ENCODE measurements at places on chromosomes 6 and 20.

DNA sequence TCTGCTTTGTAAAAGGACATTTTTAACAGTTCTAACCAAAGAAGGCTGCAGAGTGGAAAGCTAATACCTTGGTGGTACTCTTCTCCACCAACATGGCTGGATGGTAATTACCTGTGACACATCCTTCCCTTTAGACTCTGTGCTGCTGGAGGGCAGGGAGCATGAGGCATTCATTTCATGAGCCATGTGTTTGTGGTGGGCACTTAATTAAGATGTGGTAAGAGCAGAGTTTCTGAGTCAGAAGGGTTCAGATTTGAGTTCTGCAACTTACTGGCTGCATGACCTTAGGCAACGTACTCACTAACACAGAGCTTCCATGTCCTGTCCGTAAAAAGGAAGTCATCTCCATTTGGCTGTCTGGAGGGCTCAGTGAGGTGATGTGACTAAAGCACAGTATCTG lies 9.1 kb upstream of the ZNF133 start:
- no peak for DNase-seq

- DNase-seq: no peak
Measured at GRCh38 chr6:14149739-14150130, 32.2 kb downstream of the CD83 start.

- no peak for DNase-seq
Measured at GRCh38 chr6:125951323-125951722, 5.2 kb upstream of the HINT3 start.

DNA sequence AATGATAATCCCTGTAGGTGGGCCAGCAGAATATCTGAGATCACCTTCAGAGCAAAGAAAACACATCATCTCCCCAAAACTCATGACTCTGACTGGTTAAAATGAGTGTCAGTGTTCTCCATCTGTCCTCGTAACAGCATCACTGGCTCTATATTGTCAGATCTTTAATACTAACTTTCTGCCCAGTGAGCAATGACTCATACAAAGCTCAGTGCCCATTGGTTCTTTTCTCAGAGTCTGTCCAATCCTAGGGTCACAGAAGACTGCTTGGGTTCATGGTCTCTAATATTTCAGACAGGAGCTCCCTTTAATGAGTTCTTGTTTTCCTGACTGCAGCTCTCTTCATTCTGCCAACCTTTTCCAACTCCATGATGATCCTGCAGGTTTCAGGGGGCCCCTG lies 36.4 kb downstream of the HLA-DPB1 start:
- DNase-seq: no peak

GRCh38 chr6:75619230-75619899 lies 17.7 kb downstream of the SENP6 start:
- DNase-seq: no peak

GRCh38 chr20:37995856-37996605 lies 37.2 kb downstream of the TTI1 start:
- no peak for DNase-seq

DNA sequence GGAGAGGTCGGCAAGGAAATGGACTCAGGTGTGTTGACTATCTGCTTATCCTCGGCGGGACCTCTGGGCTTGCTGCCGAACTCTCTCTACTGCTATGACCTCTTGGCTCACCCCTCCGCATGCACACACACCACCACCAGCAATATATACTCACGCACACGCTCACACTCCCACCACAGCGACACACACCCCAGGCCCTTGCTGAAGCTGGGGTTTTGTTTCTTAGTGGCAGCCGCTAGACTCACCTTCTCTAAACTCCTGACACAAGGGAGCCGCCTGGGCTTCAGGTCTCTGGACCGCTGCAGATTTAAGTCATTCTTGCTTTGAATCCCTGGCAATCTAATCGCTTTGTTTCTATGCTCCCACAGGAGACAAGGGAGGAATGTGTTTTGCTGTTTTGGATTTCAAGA lies 59.4 kb upstream of the BACH2 start:
- DNase-seq: no peak

All from activated naive CD4-positive, alpha-beta T cell (primary cell).